ENCODE measurements at places on chromosomes 7 and 10.

DNA sequence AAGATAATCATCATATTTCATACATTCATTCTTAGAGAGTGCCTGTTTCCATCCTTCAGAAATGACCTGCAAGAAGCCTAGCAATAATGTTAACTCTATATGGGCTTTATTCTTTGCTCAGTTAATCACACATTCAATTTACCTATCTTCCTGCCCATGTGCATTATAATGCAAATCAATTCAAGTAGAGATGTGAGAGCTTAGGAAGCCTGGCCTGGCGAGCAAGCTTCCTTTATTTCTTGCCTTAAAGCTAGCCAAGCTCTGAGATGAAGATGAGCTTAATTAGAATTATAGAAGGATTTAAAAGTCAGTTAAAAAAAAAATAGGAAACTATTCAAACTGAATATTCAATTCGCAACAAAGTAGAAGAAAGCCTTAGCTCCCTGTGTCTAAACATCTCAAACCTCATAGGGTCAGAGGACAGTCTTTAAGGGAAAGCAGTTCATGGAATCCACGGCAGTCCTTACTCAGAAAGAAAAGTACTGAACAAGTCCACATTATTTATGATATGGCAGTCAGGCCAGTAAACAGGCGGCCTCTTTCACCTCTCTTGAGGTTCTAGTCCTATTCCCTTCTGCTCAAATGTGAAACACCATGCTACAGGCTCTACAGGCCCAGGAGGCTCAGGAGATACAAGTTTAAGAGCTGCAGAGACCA, 214.1 kb downstream of the TFEC start:
- DNase-seq, result no peak

- no peak for DNase-seq
Observed at GRCh38 chr7:99601656-99602310, 3.7 kb downstream of the TMEM225B start.

DNA sequence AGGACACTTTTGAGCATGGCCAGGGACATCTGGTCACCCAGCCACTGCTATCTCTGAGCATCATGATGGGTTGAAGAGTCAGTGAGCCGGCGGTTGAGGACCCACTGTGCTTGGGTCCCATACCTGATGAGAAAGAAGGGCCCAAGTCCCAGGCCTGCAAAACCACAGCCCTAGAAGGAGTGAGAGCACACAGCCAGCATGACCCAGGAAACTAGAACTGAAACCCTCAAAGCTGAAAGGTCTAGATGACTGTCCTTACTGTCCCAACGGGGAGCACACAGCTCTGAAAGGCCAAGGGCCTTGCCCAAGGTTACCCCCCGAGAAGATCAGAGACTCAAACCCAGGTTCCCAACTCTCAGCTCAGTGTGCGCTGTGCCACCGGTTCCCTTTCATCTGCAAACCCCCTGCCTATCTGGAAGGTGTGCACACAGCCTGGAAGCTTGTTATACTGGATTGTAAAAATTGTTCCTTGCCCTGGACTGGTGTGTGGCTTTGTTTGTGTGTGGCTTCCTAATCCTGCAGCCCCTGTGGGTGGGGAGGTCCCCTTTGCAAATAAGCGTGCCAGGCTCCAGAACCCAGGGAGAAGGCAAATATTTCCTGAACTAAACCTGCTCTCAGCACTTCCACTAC, 22.6 kb upstream of the PSAP start:
- no peak for DNase-seq

- DNase-seq, result no peak
Observed at GRCh38 chr10:33484787-33485186, 150.3 kb upstream of the NRP1 start.

- DNase-seq, result no peak
Observed at GRCh38 chr10:49622426-49623425, 8.9 kb downstream of the CHAT start.

GRCh38 chr7:128889121-128889520, 21.4 kb downstream of the KCP start:
- DNase-seq, result no peak

DNA sequence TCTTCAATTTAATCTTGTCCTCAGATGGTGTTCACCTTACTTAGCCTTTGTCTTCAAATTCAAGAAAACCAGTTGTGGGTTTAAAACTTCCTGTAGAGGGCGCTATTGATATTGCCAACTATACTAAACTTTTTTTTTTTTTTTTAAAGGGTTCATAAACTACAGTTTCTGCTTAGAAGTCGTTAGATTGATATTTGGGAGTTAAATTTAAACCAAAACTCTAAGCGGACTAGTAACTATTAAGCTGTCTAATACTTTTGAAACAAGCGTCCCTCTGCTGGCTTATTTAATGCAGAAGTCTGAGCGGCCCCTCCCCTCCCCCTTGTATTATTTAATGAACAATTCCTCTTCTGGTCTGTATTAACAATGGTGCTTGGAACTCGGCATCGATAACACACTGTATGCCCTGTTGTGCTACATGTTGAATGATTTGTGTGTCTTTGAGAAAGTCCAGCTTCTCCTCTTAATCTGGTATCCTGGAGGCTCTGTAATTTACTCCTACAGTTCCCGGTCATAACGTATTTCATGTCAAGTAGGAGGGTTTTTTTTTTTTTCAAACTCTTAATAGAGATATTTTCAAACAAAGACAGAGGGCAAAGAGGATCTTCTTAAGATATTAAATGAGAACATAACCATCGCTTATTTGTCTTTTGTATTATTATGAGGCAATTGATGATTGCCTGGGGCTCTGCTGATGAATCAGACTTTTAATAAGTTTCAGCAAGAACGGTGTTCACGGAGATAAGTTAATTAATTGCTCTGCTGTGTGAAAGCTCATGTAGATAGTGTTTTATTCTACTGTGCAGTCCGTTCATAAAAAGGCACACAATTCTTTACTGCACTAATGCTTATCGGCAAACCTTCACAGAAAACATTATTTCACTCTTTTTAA, 22.6 kb upstream of the CREB5 start:
- DNase-seq, result no peak

DNA sequence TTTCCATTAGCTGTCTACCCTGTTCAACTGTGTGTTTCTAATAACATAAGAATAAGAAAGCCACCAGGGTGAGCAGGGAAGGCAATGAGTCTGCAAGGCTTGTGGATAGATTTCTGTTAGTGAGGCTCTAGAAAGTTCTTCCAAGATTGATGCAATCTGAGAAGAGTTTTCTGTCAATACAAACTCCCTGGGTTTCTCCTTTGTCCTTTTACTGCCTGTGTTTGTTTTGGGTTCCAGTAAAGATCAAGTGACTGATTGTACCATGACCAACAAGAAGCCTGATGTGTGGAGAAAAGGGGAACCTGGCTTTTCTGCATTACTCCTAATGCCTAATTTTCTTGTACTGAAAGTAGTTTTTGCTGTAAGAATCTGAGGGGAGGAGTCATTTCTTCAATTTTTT, 139.9 kb downstream of the CFTR start:
- no peak for DNase-seq

GRCh38 chr7:26306790-26307189, 15.1 kb downstream of the SNX10 start:
- no peak for DNase-seq

- no peak for DNase-seq
Observed at GRCh38 chr10:132609211-132609610, 71.6 kb downstream of the INPP5A start.

- DNase-seq, result no peak
Observed at GRCh38 chr7:105648561-105649401, 67.5 kb upstream of the EFCAB10 start.

- no peak for DNase-seq
Observed at GRCh38 chr7:2105917-2106316, 126.8 kb downstream of the MAD1L1 start.

- peak; percentile 57 for DNase-seq
Observed at GRCh38 chr7:106111655-106112117, 426 bp downstream of the SYPL1 start.

- no peak for DNase-seq
Observed at GRCh38 chr7:40572810-40573465, 438.1 kb downstream of the SUGCT start.

GRCh38 chr10:47318706-47319105, 3.5 kb upstream of the GDF2 start:
- no peak for DNase-seq

DNA sequence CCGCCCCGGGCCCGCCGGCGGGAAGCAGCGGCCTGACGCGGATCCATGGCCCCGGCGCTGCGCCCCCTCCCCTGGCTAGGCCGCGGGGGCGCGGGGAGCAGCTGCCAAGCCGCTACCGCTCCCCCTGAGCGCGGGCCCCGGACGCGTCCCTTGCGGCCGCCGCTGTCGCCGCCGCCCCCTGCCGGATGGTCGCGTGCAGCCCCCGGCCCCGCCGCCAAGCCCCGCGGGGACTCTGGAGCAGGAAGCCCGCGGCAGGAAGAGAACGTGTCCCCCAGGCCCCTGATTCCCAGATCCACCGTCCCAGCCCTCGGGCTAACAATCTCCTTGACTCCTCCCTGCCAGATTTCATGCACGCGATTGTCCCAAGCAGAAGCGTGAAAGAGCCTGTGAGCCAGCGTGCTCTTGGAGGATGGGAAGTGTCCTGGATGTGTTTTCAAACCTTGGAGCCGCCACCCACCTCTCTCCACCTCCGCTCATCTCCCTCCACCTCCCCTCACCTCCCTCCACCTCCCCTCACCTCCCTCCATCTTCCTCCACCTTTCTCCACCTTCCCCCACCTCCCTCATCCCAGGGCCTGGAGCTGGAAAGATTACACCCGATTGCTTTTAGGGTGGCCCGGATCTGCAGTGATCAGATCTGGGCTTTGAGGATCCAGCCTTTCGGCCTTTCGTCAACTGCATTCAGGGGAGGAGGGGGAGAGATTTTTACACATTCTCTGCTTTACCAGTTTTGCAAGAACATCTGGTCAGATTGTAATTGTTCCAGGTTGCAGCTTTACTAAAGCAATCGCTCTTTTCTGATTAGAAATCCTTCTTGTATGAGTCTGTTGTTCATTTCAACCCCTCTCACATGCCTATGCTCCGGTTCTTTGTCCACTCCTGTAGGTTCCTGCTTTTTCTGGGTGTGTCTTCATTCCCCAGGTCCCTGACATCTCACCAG, 570 bp upstream of the PRTFDC1 start:
- DNase-seq, result peak; percentile 67

- DNase-seq, result no peak
Observed at GRCh38 chr7:39547336-39547735, 18.9 kb upstream of the YAE1 start.

DNA sequence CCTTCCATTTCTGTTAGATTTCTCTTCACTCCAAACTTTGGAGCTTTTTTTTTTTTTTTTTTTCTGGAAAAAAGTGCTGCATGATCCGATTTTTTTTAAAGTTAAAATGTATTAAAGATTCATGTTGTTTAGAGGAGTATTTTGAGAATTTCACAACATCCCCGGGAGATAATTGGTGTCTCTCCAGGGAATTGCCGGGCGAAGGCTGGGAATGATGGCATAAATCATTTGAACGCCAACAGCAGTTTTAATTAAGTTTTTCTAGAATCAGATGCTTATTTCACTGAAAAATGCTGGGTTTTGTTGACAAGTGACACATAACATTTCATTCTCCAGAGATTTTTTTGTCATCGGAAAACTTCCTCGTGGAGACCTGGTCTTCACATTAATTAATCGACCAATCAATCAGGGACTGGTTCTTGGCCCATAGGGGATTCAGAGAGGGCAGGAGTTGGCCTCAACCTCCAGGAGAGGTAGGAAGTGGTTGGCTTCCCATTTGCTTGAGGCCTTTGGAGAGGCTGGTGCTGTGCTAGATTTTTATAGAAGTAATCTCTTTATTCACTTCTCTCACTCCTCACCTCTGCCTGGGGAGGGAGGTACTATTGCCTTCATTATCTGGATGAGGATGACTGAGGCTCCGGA, 439.4 kb downstream of the TYW1 start:
- no peak for DNase-seq

GRCh38 chr10:131946321-131946751, 35.4 kb downstream of the BNIP3 start:
- DNase-seq, result no peak

DNA sequence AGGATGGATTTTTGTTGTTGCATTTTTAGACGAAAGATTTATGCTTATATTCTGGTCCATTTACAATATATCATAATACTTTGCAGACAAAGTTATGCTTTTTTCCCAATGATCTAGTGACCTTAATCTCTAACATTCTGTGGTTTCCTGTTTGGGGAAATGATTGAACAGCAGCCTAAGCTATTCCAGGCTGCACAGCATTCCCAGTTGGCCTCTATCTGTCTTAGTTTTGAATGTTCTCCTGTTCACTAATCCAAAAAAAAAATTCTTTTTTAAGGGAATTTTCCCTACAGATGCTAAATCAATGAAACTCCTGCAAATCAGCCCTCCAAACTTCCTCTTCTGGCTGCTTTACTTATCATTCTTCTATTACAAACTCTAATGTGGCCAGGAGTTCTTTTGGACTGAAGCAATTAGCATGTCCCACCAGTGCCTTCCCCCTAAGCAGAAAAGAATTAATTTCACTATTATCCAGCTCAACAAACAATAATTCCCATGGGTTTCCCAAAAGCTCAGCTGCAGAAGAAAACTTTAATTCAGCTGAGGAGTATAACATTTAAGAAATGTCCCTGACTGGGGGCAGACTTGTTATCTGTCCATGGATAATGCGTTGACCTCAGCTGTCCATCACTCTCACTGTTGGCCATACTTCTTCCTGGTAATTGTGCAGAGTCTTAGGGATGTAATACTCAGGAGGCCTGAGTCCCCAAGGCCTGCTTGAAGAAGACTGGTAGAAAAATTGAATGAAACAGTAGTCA, 81.9 kb upstream of the TRIL start:
- DNase-seq, result no peak

DNA sequence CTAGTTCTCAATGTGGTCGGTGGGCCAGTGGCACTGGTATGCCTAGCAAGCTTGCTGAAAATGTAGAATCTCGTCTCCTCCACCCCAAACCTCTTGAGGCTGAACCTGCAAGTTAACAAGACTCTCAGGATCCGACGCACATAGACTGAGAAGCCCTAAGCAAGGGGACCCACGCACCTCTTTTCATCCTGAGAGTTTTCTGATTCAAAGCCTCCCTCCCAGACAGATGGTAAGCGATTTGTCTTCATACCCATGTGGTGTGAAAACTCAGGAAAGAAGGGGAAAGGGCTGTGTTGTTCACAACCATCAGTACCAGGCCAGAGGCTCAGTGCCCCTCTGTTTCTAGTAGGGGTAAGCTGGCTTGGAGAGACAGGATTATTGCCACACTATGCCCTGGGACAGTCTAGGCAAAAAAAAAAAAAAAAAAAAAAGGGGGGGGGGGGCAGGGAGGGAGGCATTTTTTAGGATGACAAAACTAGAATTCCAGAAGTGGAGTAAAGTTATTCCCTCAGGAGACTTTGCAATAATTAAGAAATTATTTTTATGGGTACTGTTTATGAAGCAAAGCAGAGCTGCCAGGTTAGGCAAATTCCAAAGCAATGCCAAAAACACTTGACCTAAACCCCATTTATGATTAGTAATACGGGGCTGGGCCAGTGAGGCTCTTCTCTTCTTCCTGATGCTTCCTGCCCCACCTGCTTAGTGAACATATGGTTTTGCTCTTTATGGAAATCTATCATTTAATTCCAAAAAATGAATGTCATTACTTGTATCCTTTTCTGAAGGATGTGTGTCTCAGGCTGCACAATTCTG, 117.6 kb upstream of the PDLIM1 start:
- DNase-seq, result no peak

Data from substantia nigra (tissue), 51 donors.